A549 treated with CpdA at 1 μM for 4 hours (cell line): ENCODE measurements at places on chromosomes 2 and 18. TPM values are rescaled to one million over a fixed set of nuclear protein-coding genes. Genes with fewer than 3 reads are reported as not detected.

Gene SEPTIN2
- 247 to 307 TPM (median 275 TPM) in 5 replicates for total RNA-seq

Gene KIF1A
- 0.65 to 1.3 TPM (median 0.76 TPM) in 5 replicates for total RNA-seq

Gene IL36B
- total RNA-seq, result 0.11 to 0.13 TPM in 2 of 5 replicates, not detected in the others

Gene OR6B2
- total RNA-seq, result not detected in 5 replicates

Gene RAB27B
- total RNA-seq, result 13.2 to 20.1 TPM (median 14.3 TPM) in 5 replicates

Gene SCYGR4
- total RNA-seq, result 0.09 TPM in 1 of 5 replicates, not detected in the others
